ENCODE measurements at places on chromosomes 5 and 9.

GRCh38 chr5:147466360-147466980 lies 43.4 kb downstream of the DPYSL3 start:
- no peak for DNase-seq

GRCh38 chr9:69299826-69300225 lies 25.2 kb upstream of the ENTREP1 start:
- DNase-seq, result no peak

GRCh38 chr5:124660229-124661093 lies 86.0 kb downstream of the ZNF608 start:
- no peak for DNase-seq

GRCh38 chr5:170275376-170275994 lies 22.1 kb downstream of the LCP2 start:
- DNase-seq, result no peak

GRCh38 chr9:12163723-12164458 lies 529.3 kb upstream of the TYRP1 start:
- DNase-seq, result no peak

- no peak for DNase-seq
Observed at GRCh38 chr9:100852088-100852487, 176.4 kb upstream of the PLPPR1 start.

GRCh38 chr9:35958104-35958837 lies at the start of gene OR2S2:
Gene OR2S2, minus strand, starts transcription at chr9:35958154. Its CDS starts 56 bp downstream, at chr9:35958098.
- DNase-seq, result no peak

DNA sequence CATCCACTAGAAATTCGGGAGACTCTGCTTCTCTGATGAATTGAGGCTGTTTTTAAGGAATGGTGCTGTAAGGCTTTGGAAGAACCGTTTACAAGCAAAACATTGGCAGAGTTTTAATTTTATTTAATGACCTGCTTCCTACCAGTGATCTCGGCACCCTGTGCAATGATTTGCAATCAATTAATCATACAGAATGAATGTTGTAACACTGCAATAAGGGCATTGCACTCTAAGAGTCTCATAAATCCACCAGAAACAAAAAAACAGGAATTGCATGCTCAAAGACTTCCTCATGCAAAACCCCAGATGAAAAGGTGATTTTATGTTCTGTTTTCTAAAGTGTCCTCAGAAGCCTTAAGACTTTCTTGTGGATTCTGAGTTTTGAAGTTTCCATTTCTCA lies 295.7 kb downstream of the ARHGEF28 start:
- DNase-seq, result no peak

DNA sequence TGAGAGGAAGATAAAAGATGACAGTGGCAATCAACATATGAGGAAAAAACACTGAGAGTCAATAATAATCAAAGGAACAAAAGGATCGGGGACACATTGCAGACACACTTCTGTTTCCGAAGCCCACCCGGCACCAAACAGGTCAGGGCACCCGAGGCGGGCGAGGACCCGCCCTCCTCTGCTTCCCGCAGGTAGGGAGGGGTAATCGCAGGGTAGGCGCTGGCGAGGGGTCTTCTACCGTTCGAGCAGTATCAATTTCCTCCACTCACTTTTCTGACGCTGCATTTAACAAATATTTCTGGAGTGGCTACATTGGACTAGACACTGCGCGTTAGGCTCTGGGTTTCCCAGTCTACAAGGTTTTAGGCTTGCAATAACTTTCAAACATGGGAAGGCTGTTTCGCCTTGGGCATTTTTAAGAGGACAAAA lies 1.3 kb downstream of the TXN start:
- DNase-seq, result no peak

GRCh38 chr5:101904736-101905135 lies 391.3 kb downstream of the SLCO4C1 start:
- DNase-seq, result no peak

- no peak for DNase-seq
Observed at GRCh38 chr9:470552-471194, 256.0 kb downstream of the DOCK8 start.

DNA sequence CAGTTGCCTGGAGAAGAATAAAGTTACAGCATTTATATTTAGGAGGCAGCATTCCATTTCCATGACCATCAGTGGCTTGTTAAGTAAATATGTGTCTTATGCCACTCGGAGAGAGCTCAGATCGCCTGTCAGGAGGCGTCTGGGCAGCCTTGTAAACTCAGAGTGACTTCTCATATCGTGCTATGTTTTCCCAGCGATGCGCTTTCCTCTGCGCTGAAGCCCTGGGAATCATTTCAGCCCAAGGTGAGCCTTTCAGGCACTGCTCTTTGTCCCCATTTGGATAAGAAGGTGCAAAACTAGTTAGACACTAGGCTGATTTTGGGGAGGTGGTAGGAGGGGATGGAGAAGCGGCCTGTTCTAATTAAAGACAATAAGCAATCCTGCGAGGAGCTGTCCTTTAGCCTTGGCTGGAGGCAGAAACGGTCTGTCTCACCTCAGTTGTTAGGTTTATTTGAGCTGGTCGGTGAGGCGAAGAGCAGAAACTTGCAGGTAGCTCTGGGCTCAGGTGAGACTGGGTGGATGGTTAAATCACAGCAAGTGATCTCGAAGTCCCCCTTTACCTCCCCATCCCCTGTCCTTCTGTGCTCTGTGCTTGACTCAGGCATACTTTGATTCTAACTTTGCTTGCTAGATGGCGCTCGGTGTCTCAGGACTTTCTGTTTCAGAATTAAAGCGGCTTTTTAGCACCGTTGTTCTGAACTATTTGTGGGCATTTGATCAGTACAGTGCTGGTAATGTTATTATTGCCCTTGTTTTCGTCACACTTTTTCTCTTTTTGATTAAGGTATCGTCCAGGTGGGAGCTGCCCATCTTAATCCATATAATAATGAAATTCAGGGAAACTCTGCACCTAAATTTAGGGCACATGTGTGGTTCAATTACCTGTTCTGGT lies 24.6 kb downstream of the NR2F1 start:
- no peak for DNase-seq

GRCh38 chr5:149657324-149657723 lies 72.8 kb upstream of the PPARGC1B start:
- DNase-seq, result no peak

DNA sequence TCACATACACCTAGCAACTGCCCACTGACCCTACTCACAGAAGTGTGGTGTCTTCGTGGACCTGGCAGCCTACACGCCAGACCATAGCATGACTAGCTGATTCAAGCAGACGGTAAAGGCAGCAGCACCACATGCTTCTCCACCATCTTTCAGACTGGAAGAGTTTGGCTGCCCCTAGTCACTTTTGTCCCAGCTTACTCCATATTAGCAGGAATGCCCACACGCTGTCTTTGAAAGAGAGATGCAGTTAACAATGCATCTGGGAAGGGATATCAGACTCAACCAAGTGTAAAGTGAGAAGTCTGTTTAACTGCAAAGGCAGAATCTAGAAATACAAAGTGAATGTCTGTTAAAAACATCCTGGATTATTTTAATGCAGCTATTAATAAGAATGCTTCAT lies 177.2 kb upstream of the GNA14 start:
- no peak for DNase-seq

DNA sequence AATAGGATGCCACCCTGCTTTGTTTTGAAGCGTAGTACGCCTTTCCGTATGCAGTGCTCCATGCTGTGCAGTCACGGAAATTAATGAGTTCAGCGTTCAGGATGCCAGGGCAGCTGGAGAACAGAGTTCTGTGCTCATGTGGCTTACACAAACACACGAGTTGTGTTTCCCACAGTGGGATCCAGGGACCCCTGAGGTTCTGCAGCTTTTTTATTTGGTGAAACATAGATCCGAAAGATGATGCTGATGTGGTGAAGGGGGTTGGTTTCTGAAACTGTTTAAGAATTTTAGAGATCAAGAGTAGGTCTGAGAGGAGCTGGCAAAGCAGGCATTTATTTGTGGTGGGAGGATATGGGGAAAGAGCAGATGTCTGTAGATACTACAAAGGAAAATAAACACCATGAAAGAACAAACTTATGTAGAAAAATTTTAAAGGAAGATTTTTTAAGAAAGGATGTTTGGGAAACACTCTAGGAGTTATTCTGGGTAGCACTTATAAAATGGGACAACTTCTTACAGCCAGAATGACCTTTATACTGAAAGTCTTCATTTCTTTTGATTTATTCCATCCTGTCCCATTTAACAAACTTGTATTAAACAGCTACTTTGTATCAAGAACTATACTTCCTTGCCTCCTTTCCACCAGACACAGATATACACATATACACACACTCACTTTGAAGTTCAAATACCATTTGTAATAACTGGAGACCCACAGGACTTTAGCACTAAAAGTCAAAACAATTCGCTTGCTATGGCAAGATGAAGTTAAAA lies 52.7 kb downstream of the ITGA1 start:
- DNase-seq, result no peak

DNA sequence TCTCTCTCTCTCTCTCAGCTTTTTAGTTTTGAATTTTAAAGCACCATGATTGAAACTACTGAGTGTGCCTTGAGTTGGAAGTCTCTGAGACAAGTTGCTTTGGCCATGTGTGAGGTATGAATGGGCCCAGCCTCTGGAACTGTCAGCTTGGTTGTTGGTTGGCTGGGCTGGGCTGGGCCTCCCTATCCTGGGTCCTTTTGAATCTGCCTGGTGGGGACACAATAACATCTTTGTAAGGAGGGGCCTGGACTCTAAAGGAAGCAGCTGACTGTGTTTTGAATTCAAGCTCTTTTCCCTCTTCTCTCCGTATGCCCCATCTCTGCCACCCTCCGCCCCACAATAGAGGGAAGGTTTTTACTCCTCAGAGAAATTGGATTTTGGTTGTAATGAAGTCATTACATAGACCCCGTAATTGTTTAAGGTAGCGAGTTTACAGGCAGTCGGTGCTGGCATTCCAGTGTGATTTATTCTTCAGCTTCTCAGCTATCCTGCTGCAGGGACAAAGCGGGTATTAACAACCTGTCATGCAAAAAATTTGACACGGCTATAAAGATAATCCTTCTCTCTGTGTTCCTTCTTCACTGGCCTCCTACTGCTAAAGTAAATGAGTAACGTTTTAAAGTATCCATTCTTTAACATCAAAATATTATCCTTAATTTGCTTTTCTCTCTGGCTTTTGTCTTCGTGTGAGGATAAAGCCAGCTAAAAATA lies 105.4 kb downstream of the DAPK1 start:
- DNase-seq, result no peak

DNA sequence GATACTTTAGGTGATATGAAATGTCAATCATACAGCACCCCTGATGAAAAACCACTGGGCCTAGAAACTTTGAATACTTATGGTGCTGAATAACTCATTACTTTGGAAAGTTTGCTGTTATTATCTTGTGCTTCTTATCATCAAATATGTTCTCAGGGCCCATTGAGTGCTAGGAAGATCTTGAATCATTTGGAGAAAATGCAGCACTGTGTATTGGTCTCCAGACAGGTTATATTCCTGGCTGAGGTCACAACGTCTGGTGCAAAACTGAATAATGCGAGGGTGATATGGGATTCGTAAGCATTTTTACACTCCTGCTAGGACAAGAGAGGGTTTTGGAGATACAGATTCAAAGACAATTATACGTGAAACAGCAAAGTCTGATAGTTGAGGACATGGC lies 249.4 kb upstream of the TNC start:
- no peak for DNase-seq

- DNase-seq, result no peak
Observed at GRCh38 chr9:110555551-110556331, 23.8 kb downstream of the SVEP1 start.

- DNase-seq, result no peak
Observed at GRCh38 chr5:105230516-105231157, 1668.0 kb upstream of the NUDT12 start.

DNA sequence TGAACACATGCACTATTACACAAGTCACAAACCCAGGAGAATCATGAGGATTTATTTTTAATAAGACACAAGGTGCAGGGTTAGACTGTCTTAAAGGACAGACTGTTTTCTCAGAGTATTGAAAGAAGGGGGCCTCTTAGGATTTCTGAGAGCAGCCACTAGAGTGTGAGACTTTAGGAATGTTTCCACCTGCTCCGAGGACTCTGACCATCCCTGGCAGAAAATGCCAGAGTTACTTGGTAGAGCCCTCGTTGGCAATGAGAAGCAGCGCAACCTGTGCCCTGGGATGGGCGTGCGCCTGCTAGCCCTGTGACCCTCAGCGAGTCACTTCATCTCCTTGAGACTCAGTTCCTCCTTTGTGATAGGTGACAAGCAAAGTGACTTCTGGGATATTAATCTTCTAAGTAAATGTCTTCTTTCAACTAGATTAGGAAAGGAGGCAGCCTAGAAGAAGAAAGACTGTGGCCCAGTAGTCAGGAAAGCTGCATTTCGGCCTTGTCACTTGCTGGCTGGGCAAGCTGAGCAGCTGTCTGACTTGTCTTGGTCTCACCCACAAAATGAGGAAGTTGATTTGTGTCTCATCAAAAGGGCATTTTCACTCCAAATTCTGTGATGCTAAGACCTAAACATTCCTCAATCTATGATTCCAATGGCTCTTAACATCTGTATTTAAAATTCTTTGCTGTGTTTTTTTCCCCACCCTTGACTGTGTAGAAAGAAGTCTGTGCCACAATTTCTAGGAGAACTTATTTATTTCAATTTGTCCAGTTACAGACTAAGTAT lies 60.5 kb downstream of the PTCD2 start:
- no peak for DNase-seq

DNA sequence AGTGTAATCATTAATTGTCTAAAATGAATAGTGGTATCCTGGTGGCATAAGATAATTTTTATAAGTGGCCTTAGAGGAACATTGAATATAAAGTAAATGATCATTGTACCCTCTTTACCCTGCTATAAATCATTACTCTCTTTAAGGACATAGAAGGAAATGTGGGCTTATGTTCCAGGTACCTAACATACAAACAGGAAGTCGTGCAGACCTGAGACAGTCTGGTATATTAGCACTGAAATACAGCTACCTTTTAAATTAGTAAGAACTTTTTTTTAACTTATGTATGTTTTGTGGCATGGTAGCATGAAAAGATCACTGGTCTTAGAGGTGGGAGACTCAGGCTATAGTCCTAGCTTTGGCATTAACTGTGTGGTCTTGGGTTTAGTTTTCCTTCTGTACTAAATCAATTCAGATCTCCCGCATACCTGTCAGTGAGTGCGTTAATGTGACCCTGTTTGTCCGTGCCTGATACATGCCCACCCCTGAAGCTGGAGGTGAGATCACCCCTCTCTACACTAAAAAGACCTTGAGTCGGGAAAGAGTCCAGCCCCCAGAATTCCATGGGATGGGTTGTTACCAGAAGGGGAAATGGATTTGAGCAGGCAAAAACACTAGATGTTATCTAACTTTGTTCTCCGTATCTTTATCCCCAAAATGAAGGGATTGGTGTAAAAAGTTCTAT lies 59.4 kb upstream of the ERBIN start:
- DNase-seq, result no peak

GRCh38 chr5:555058-555623 lies 30.9 kb upstream of the SLC9A3 start:
- no peak for DNase-seq

DNA sequence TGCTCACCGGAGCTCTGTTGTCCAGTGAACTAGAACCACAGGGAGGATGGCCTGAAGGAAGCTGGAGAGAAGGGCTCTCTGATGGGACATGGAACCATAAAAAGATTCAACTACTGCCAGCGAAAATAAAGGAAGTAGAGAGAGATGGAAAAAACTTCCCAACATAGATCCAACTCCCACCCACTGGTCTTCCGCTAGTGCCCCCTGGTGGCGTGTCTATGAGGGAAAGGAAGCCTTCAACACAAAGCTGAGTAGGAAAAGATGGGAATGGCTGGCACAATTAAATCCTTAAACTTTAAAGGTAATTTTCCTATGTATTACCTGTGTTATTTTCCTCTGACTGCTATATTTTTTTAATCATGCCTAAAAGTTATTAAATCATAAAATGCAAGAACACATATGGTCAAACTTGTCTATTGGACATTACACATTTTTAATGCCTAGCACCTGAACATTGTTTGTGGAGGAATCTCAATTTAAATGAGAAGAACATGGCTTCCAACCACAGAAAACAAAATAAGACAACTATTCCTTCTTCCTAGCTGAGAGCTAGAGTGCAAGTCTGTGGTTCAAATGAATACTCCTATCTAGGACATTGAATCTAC lies 51.5 kb downstream of the CEP120 start:
- peak; percentile 29 for DNase-seq
